ENCODE measurements at places on chromosomes 6 and 20.

- DNase-seq, result peak; percentile 86
Observed at GRCh38 chr6:126721581-126722160, 381.8 kb downstream of the CENPW start.

GRCh38 chr20:1783245-1783644, 112.0 kb upstream of the SIRPA start:
- no peak for DNase-seq

GRCh38 chr6:155399062-155399744, 56.4 kb downstream of the NOX3 start:
- DNase-seq, result no peak

DNA sequence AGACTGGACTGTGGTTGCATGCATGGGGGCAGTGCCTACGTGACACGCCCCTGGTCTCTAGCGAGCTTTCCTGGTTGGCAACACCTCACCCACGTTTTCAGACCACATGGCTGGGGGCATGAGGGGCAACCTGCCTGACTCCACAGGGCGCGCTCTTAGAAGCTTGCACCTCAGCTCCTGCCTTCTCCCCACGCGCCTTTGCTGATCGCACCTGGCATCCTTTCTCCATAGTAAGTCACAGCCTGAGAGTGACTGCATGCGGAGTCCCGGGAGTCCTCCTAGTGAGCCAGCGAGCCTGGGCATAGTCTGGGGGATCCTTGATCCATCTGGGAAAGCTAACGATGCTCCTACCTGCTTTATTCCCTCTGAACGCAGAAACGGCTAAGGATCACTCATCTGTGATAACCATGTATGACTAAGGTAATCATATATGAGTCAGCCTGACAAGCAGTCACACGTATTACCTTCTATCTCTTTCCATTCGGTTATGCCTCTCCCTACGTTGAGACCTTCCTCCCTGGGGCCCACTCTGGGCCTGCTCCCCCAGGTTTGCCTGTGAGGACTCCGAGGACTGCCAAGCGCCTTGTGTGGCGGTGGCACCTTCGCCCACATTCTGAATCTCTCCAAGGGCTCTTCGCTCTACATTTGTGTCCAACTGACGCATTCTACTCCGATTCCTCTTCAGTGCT, 4.5 kb downstream of the TCFL5 start:
- no peak for DNase-seq

DNA sequence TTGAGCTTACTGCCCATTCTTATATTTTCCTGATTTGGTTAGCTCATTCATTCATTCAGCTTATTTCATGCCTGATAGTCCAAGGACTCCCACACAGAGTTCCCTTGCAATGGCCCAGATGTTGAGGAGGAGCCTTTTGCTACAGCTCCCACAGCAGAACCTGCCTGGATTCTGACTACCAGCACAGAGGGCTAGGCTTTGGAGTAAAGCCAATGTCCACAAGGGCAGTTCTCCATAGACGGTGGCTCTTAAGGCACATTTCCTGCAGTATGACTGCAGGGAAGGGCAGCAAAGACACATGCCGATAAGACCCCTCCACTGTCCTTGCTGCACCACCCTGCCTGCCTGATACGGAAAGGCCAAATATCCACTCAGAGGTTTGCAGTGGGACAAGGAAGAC, 112.3 kb upstream of the SYNDIG1 start:
- DNase-seq, result no peak

GRCh38 chr6:160042788-160043301, 74.0 kb downstream of the IGF2R start:
- no peak for DNase-seq

GRCh38 chr6:32488083-32488482, 42.0 kb downstream of the HLA-DRB5 start:
- DNase-seq, result no peak

- no peak for DNase-seq
Observed at GRCh38 chr6:39330057-39330456, 7.6 kb upstream of the KCNK16 start.

GRCh38 chr6:146526192-146526591, 17.4 kb upstream of the RAB32 start:
- DNase-seq, result no peak

- no peak for DNase-seq
Observed at GRCh38 chr6:37838219-37838921, 18.8 kb downstream of the ZFAND3 start.

- DNase-seq, result no peak
Observed at GRCh38 chr20:1924910-1925861, 30.0 kb downstream of the SIRPA start.

DNA sequence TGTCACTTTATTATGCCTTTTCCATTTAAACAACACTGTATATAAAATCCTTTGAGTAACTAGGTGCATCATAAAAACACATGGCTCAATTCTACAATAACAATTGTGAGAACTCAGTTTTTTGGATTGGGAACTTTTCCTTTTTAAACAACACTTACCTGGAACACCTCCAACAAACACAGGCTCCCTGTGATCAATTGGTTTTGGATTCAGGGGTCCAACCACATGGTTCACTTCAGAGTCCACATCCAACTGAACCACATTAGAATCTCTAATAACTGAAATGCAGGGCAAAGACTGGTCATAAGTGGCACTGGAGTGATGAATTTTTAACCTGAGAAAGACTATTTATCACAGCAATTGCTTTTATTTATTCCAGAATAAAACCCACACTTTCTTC, 26.5 kb downstream of the FAM229B start:
- DNase-seq, result no peak

- DNase-seq, result no peak
Observed at GRCh38 chr20:16613954-16614353, 40.7 kb upstream of the KIF16B start.

DNA sequence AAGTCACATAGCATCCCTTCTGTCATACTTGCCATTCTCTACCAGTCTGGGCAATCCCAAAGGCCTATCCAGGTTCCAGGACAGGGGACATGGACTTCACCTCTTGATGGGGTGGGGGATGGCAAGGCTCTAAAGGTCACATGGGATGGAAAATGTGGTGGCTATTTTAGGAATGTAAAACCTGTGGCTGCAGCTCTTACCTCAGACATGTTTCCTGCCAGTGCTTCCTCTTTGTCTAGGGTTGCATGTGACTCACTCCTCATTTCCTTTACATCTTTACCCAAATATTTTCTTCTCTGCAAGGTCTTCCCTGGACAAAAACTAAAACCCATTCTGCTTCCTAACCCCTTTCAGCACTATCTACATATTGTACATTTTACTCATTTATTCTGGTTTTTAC, 135.7 kb downstream of the BTBD3 start:
- DNase-seq, result peak; percentile 18

- no peak for DNase-seq
Observed at GRCh38 chr6:167978607-167979006, 18.9 kb upstream of the KIF25 start.

- no peak for DNase-seq
Observed at GRCh38 chr6:36720251-36721141, 22.9 kb downstream of the RAB44 start.

DNA sequence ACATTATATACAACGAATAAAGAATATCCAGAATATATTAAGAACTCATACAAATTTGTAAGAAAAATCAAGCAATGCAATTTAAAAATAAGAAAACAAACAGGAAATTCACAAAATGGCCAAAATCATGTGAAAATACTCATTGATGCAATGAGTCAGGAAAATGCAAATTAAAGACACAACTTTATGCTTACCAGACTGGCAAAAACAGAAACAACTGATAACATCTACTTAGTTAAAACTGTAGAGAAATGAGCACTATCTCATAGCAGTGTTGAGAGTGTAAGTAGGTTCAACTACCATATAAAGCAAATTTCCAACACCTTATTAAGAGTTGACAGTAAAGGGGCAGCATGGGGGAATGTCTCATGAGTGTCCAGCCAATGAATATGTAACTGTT, 62.3 kb downstream of the SYCP2 start:
- no peak for DNase-seq

GRCh38 chr20:19628570-19629134, 129.4 kb upstream of the RIN2 start:
- peak; percentile 8 for DNase-seq

DNA sequence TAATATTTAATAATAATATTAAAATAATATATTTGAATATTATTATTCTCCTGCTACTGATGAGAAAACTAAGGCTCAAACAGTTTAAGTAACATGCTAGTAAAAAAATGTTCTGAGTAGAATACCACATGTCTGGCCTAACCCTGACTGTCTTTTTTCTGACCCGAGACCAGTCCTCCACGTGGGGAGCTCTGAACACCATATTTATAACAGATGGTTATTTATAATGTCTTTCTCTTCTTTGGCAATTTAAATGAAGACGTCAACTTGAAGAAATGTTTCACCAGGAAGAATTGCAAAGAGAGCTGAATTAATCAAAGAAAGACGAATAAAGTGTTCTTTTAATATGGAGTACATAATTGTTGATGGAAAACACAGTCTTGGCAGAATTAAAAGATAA, 82.0 kb downstream of the SLC22A3 start:
- DNase-seq, result no peak

GRCh38 chr6:163260911-163261310, 153.6 kb upstream of the QKI start:
- no peak for DNase-seq

- DNase-seq, result no peak
Observed at GRCh38 chr20:20215976-20216727, 151.8 kb upstream of the INSM1 start.

DNA sequence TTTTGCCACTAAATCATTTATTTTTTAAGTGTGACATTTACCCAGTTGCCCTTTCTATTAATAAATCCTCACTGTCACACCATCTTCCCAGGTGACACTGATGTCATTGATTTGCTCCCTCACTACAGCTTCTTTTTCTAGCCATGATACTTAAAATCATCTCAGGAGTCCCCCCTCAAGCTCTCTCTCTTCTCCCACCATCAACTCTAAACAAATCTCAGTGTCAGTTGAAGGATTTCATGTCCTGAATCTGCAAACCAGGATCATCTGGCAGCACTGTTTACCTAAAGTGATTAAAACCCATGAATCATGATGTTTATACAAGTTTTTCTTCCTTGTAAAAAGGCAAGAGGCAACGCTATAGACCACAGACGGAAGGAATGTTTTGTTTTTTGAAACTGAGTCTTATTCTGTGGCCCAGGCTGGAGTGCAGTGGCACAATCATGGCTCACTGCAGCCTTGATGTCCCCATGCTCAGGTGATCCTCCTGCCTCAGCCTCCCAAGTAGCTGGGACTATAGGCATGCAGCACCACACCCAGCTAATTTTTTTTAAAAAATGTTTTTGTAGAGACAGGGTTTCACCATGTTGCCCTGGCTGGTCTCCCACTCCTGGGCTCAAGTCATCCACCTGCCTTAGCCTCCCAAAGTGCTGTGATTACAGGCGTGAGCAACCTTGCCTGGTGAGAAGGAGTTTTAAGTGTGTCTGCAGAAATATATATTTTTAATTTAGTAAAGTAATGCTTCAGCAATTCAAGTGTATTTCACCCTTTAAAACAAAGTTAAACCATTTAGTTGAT, 30.1 kb upstream of the SH3BGRL2 start:
- peak; percentile 55 for DNase-seq

DNA sequence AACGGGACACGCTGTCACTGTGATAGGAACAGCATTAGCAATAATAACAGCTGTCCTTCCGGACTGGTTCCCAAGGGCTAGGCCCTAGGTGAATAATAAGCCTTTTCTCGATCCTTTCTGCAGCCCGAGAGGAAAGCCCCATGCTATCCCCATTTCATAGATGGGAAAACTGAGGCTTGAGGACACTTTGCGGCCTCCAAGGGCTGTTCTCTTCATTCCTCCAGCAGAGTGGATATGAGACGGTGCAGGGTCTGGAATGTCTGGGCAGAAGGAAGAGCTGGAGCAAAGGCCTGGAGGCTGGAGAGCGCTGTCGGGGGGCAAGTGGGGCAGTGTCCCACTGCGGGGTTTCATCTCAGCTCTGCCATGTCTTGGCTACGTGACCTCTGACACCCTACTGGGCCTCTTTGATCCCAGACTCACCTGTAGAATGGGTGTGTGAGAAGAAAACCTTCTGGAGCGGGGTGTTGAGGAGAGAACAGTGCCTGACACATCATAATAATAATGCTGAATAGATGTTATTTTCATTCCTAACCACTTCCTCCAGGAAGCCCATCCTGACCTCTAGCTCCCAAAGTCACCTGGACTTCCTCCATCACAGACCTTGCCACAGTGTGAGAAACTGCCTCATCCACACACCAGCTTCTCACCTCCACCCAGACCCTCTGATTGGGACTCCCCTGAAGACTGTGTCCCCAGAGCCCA, 74.8 kb downstream of the CEBPB start:
- no peak for DNase-seq

GRCh38 chr6:78810698-78811097, 56.7 kb upstream of the IRAK1BP1 start:
- peak; percentile 100 for DNase-seq

DNA sequence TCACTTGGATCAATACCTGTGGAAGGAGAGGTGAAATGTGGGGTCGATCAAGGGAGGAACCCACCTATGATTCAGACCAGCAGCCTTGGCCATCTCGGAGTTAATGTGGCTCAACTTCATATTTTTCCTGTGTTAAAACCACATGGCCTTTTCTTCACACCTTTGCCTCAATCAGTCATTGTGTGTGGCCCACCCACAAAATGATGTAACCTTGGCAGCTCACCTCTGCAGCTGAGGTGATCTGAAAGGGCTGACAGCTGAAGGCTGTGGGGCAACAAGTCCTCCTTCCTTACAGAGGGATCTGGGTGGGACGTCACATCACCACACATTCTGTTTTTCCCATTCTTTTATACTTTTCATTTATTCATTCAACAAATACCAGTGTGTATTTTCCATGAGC, 357.1 kb upstream of the HSF2 start:
- DNase-seq, result no peak

GRCh38 chr6:4780360-4780812, 4.2 kb downstream of the CDYL start:
- DNase-seq, result no peak

DNA sequence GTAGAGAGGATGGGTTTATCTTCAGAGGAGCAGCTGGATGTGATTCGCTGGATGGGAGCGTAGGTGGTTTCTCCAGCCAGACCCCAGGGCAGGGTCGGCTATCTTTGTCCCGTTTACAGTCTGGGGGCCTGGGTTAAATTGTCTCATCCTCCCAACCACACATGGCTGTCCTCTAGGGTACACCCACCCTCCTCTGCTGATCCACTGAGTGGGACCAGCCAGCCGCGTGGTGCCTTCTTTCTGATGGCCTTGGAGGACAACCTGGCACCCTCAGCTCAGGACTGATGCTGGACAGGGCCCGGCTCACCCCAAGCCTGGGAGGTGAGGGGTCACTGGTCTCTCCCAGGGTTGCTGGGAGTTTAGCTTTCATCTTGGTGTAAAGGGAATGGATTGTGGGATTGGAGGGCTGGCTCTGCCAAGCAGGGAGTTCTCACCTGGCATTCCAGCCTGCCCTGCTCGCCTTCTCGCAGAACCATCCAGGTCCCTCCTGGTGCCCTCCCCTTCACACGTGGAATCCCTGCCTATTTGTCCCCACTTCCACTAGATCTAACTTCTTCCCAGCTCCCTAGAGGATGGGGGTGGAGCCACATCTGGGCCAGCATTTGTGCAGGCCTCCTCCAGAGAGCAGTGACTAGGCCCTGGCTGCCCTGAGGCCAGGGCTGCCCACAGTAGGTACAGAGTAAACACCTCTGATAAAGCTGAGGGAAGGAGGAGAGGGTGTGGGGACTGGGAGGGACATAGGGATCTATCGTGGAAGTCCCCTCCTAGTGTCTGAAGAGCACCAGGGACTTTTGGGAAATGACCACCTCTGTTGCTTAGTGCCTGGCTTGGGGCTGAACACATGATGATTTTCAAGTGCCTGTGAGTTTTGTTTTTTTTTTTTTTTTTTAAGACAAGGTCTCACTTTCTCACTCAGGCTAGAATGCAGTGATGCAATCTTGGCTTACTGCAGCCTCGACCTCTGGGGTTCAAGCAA, 1.6 kb downstream of the ITPR3 start:
- no peak for DNase-seq
